NCI-H1092 (cell line): ENCODE measurements at places on chromosomes 16 and 17.

DNA sequence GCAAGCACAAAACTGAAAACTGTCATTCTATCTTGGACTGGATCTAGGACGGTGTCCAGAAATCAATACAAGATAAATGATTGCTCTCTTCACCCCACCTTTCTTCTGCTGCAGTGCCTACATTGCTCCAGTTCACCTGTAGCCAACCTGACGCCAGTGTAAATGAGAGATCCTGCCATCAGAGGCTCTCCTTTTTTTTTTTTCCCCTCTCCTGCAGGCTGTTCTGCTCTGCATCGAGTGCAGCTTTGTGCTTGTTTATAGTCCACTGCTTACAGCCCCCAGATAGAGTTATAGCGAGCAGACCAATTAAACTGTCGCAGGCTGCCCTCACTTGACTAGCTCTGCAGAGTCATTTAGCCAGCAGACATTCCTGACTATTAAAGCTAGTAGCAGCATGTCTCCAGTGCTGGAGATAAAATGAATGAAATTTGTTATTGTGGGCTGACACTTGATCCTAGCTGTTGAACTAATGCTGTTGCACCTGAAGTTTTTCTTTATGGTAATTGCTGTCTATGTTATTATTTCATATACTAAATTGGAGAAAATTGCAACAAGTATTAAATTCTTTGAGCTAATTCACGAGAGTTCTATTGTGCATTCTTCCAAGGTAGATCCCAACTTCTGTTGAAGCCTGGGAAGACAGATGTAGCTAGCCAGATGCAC, 257.1 kb downstream of the FTO start:
- peak; percentile 41 for DNase-seq

- DNase-seq: no peak
Measured at GRCh38 chr17:47851764-47852112, 775 bp upstream of the SP6 start.

DNA sequence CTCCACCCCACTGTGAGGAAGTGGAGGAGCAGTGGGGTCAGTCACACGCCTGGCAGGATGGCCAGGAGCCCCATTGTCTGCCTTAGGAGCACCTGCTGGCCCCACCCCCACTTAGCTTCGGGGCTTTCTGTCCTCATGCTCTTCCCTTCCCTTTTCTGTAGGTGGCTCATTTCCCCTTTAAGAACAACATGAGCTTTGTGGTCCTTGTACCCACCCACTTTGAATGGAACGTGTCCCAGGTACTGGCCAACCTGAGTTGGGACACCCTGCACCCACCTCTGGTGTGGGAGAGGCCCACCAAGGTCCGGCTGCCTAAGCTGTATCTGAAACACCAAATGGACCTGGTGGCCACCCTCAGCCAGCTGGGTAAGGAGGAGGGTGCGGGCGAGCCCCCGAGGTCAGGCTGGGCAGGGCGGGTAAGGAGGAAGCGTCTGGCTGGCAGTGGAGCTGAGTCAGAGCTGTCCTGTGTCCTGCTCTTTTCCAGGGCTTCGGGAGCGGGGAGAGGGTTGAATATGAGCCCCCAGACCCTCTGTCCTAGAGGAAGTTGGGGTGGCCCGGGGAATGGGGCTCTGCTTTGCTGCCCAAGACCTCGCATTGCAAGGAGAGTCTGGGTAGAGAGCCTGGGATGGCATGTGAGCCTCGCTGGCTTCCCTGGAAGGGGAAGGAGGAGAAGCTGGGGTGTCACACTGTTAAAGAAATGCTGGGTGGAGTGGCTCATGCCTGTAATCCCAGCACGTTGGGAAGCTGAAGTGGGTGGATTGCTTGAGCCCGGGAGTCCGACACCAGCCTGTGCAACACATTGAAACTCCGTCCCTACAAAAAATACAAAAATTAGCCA, 9.2 kb upstream of the SERPINF1 start:
- DNase-seq: no peak

- peak; percentile 52 for DNase-seq
Measured at GRCh38 chr17:68435876-68436842, 21.1 kb downstream of the WIPI1 start.

GRCh38 chr16:10957771-10958482, 13.6 kb downstream of the CLEC16A start:
- no peak for DNase-seq

DNA sequence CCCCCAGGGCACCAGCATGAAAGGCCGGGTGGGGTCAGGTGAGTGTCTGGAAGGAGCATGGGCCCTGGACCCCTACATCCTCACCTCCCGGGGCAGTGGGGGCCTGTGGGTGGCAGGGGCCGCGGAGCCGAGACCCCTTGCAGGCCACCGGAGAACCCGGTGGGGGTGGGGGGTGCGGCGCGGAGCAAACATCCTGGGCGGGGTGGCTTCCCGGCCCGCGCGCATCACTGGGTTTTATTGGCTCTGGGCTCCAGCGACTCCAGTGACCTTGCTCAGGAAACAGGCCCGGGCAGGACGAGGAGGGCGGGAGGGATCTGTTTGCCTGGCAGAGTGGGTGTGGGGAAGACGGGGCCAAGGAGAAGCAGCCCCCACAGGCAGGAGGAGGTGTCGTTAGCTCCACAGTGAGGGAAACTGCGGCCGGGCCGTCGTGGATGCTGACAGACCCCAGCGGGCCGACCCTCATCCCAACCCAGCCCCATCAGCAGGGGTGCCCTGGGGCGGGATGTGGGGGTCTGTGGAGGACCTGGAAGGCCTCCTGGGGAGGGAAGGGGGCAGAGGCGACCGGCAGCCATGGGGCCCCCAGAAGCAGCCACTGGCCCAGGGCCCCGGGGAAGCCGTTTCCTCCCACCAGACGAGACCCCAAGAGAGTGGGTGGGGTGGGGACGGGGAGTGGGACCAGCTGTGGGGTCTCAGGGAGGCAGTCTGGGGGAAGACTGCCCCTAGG, 10.6 kb downstream of the SSTR5 start:
- no peak for DNase-seq

DNA sequence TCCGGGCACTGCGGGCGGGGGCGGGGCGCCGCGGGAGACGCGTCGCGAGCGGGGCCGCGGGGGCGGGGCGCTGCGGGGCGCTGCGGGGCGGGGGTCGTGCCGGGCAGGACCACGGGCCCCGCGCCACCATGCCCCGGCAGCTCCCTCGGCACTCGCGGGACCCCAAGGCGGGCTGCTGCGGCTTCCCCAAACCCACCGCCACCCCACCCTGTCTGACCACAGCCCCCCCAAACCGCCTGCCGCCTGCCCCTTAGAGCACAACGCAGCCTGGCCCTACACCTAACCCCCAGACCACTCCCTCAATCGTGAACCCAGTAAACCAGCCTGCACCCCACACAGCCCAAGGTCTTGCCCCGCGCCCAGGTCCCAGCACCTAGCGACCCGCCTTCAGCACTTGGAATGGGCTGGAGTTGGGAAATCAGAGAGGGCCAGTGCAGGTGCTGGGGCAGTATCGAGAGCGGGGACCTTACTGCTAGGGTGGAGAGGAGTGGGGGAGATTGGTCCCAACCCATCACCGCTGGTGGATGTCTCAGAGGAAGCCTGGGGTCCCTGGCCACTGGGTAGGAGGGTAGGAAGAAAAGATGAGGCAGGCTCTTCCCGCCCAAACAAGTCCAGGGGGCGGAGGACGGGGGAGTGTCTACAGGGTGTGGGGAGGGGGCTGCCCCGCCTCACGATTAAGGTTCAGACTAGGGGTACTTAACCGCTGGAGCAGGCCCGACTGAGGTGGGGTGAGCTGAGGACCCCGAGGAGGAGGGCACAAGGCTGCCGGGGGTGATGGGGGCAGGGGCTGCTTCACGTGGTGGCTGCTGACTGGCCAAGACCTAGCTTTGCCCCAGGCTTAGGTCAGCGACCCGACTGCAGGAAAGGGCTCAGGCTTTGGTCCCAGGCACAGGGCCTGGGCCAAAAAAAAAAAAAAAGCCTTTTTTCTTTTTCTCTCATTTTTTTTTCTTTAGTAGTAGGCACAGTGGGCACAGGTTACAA, 539 bp upstream of the VAMP2 start:
- DNase-seq: no peak

DNA sequence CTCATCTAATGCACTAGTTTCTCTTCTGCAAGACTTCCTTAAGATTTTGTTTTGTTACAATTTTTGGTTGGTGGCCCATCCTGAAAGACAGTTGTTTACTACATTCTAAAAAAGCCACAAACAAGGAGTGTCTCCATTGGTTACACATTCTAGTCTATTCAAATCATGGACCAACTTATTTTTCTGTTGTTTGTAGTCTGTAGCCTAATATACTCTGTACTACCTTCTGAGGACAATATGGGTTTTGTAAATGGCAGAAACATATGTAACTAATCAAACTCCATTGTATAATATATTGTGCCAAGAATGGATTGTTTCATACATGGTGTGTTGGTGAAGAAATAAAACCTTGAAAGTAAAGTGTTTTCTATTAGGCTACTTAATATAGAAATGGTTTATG, 79.5 kb upstream of the DHX40 start:
- no peak for DNase-seq

DNA sequence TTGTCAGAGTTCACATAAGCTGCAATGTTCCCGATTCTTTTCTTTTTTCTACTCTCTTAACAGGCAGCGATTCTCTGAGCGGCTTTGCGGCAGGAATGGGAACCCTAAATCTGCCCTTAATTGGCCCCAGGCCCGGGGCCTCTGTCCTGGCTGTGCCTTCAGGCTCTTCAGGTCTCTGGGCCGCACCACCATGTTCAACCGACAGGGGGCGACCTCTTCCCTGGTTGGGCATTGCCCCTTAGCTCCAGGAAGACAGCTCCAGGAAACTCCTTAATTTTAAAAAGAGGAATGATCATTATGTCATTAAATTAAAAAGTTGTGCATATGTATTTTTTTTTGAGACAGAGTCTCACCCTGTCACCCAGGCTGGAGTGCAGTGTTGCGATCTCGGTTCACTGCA, 20.3 kb downstream of the CACNG5 start:
- no peak for DNase-seq

DNA sequence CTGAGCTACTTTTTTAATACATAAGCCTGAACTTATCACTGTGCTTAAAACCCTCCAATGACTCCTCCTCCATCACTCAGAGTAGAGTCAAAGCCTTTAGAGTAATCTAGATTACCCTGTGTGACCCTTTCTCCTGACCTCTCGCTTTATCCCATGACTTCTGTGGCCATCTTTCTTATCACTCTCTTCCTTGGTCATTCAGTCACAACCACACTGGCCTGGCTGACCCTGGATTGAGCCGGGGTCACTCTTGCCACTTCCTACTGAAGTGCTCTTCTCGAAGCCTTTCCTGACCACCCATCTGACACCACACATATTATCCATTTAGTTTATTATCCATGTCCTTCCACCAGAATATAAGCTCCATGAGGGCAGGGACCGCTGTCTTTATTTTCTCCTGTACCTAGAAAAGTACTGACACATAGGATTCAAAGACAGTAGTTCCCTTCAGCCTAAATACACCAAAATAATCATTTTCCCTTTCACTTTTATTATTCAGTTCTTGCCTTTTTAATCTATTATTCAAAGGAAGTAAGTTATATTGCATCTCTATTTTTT, 28.0 kb upstream of the ABCA9 start:
- no peak for DNase-seq

DNA sequence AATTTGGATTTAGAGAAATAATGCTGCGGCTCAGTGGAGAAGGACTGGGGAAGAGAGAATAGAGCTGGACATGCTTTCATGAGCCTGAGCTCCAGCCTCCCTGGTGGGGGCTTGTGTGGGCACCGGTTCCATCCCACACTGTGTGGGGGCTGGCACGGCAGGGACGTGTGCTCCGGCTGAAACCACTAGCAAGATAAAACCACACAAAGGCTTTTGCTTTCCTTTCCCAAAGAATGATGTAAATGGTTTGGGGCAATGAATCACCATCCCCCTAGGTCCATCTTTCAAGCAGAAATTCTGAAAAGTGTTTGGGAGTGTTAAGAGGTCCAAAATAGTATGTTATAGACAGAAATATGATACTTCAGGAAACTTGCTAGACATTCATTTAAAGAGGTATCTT, 77.0 kb downstream of the CDH11 start:
- DNase-seq: no peak

DNA sequence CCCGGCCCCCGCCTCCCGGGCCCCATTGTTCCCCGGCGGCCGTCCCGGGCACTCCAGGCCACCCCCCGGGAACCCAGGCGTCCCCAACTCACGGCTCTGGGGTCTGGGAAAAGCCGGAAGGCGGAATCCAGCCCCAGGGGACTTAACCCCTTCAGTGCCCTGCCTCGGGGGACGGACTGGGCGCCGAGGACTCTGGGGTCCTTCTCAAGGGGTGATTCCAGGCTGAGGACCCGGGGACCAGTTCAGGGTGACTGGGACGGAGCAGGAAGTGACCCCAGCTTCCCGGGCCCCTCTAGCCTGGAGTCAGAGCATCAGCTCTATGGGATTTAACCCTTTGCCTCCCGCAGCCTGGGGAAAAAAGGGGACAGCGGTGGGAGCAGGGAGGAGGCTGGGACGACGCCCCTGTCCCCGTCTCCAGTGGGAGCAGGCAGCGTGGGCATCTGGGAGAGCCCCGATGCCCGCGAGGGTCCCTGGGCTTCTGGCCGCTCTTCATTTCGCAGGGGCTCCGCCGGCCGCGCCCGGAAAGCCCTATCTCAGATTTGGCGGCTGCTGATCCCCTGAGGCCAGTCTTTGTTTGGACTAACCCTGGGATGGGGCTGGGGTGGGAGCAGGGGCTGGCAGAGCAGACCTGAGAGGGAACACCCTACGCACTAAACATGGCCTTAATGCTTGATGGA, at the start of gene ZNF629:
Gene ZNF629 (minus strand): TSS at position 270 of the 677 bp plus-strand sequence. CDS start 2,723 bp downstream, outside the sequence.
- peak; percentile 63 for DNase-seq

DNA sequence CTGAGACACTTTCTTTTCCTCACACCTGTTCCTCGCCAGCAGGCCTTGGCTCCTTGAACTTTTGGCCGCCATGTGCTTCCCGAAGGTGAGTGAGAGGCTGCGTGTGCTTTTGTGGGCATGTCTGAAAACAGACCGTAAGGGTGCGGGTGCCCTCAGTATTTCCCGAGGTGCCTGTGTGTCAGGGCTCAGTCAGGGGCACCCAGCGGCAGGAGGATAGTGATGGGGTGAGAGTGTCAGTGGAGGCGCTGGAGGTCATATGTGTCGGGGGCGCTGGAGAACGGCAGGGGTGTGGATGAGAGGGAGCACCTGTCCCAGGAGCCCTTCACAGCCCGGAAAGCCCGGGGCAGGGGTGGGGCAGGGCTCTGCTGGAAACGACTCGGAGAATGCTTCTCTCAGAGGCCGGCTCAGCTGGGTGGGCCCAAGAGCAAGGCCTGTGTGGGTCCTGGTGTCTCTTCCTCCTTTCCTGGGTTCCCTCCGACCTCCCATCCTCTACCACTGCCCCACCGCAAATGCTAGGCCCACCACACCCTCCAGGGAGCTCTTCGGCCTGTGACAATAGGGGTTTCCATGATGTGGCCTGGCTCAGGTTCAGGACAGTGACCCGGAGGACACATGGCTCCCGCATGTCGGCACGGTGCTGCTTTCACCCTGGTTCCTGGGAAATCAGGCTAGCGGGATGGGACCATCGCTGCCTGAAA, 451 bp downstream of the IL32 start:
- no peak for DNase-seq

DNA sequence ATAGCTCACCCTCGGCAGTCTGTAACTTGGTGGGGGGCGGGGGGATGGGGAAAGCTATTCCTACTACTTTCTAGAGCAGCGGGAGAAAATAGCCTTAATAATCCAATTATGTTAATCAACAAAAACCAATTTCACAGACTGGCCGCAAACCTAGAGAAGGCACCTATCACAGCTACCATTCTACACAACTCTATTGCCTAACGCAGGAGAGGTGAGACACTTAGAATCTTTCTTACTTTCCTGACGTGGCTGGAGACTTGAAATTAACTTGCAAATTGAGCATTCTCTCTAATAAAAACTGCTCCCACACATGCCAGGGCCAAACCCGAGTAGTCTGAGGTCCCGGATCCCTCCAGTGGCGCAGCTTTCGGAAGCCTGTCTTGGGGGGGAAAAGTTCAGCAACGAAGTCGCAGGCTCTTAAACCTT, 794 bp downstream of the SMG6 start:
- no peak for DNase-seq
